ENCODE measurements at places on chromosomes 11 and 22. TPM values are rescaled to one million over a fixed set of nuclear protein-coding genes. Genes with fewer than 3 reads are reported as not detected.
A peak's percentile ranks its signal among the peaks of the same experiment; 100 is the strongest.

DGCR2 gene
- total RNA-seq, result 31.4 TPM

GRCh38 chr22:49048591-49048990 lies 779.1 kb downstream of the BRD1 start:
- no peak for DNase-seq
- no peak overlapping the region for H3K4me3 ChIP-seq
- no peaks in the 10 kb centered on the region for H3K36me3 ChIP-seq
- H3K27ac ChIP-seq, result no peak overlapping the region
- H3K4me1 ChIP-seq, result no peaks in the 10 kb centered on the region

- no peaks in the 10 kb centered on the region for H3K4me1 ChIP-seq
- H3K36me3 ChIP-seq, result no peaks in the 10 kb centered on the region
- DNase-seq, result peak; percentile 94
- no peaks in the 10 kb centered on the region for H3K27me3 ChIP-seq
Observed at GRCh38 chr11:61747192-61747966, 5.1 kb upstream of the MYRF start.

APOA4 gene
- not detected for total RNA-seq

DNA sequence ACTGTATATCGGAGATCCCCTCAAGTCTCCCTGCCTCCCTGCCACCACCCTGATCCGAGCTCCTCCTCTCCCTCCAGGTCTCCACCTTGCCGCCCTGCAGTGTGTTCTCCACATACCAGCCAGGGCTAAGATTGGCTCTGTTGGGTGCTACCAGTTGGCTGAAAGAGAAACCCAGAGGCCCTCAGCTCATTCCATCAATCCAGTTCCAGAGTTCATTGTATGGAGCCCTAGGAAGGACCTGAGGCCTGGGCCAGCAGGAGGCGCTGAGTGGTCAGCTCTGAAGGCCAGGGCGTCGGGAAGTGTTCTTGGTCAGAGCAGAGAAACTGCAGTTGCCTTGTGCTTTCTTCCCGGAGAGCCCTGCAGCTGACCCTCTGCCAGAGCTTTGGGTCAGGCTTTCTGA lies 2.2 kb upstream of the TOP3B start:
- no peak overlapping the region for H3K27ac ChIP-seq
- H3K27me3 ChIP-seq, result no peaks in the 10 kb centered on the region
- H3K4me1 ChIP-seq, result peaks cover 4% of the 10 kb centered on the region
- H3K4me3 ChIP-seq, result no peak overlapping the region

GRCh38 chr11:15725246-15725645 lies 610.5 kb downstream of the INSC start:
- DNase-seq, result no peak
- H3K4me3 ChIP-seq, result no peak overlapping the region
- no peaks in the 10 kb centered on the region for H3K27me3 ChIP-seq
- H3K4me1 ChIP-seq, result no peaks in the 10 kb centered on the region
- H3K27ac ChIP-seq, result no peak overlapping the region
- H3K36me3 ChIP-seq, result no peaks in the 10 kb centered on the region

- H3K4me3 ChIP-seq, result peak overlapping the region; percentile 20
- H3K27me3 ChIP-seq, result no peaks in the 10 kb centered on the region
- H3K4me1 ChIP-seq, result peaks cover 4% of the 10 kb centered on the region
- DNase-seq, result peak; percentile 46
Observed at GRCh38 chr11:126354631-126355323, 709 bp upstream of the ST3GAL4 start.

- DNase-seq, result no peak
- H3K36me3 ChIP-seq, result no peaks in the 10 kb centered on the region
- H3K4me3 ChIP-seq, result no peak overlapping the region
- no peaks in the 10 kb centered on the region for H3K27me3 ChIP-seq
Observed at GRCh38 chr11:130165601-130166456, 6.2 kb downstream of the ST14 start.

DNA sequence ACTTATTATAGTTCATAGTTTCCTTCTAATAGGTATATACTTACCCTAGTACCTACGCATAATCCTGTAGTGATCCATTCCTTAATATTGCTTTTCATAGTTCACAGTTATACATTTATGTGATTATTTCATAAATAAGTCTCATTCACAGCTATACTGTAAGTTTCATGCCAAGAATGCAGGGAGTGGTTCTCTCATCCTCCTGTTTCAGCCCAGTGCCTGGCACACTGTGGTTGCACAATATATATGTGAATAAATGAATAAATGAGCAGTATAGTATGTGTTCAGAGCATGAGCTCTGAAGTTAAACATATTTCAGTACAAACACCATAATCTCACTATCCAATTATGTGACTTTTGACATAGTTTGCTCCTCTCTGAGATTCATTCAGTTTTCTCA lies 115.8 kb downstream of the MAML2 start:
- no peak overlapping the region for H3K4me3 ChIP-seq
- H3K27ac ChIP-seq, result no peak overlapping the region
- H3K36me3 ChIP-seq, result no peaks in the 10 kb centered on the region
- H3K4me1 ChIP-seq, result no peaks in the 10 kb centered on the region
- no peak for DNase-seq
- H3K27me3 ChIP-seq, result no peaks in the 10 kb centered on the region

- no peak for DNase-seq
- no peak overlapping the region for H3K4me3 ChIP-seq
- no peaks in the 10 kb centered on the region for H3K27me3 ChIP-seq
- H3K4me1 ChIP-seq, result no peaks in the 10 kb centered on the region
- H3K27ac ChIP-seq, result no peak overlapping the region
Observed at GRCh38 chr11:102197670-102198139, 87.5 kb downstream of the YAP1 start.

RHBDD3 gene
- 10.8 TPM for total RNA-seq

GRCh38 chr11:15829312-15829711 lies 527.0 kb downstream of the SOX6 start:
- DNase-seq, result no peak
- H3K27me3 ChIP-seq, result no peaks in the 10 kb centered on the region
- H3K4me3 ChIP-seq, result no peak overlapping the region
- H3K4me1 ChIP-seq, result no peaks in the 10 kb centered on the region

DNA sequence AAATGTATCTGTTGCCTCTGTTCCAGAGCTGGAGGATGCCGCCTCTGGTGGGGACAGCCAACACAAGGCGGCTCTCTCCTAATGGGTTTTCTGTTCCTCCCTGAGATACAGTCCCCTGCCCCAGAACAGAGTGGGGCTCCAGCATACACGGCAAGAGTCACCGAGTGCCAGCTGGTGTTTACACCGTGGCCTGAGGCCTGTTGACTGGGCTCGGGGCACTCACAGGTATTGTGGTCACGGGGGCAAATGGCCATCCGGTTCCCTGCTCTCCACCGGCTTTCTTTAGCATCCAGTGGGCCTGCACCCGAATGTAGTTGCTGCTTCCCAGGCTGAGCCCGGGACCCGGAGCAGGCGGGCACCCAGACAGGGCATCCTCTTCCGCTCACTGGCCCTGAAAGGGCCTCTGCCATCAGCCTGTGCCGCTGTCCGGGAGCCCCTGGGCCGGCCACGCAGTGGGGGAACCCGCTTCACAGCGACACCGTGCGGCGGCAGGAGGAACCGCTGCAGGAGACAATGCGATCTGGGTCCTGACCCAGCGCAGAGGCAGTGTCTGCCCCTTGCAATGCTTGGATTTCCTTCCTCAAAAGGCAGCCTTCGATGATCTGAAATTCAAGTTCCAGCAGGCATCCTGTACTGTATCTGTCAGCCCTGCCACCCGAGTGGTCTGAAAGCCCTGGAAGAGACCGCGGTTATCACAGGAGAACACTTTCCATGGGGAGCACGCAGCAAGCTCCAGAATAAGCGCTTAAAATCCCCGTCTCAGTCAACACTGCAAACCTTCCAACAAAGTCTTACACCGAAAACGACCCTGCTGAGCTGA lies 859 bp upstream of the KRTAP5-5 start:
- no peak for DNase-seq
- no peak overlapping the region for H3K4me3 ChIP-seq
- H3K4me1 ChIP-seq, result peaks cover 4% of the 10 kb centered on the region
- no peak overlapping the region for H3K27ac ChIP-seq
- H3K27me3 ChIP-seq, result no peaks in the 10 kb centered on the region
- H3K36me3 ChIP-seq, result no peaks in the 10 kb centered on the region

- H3K27ac ChIP-seq, result no peak overlapping the region
- no peak for DNase-seq
- H3K4me1 ChIP-seq, result no peaks in the 10 kb centered on the region
- H3K4me3 ChIP-seq, result no peak overlapping the region
- no peaks in the 10 kb centered on the region for H3K36me3 ChIP-seq
Observed at GRCh38 chr11:126533560-126533959, 178.1 kb downstream of the ST3GAL4 start.

GRCh38 chr22:31613286-31613903 lies 48.6 kb downstream of the PISD start:
- no peak overlapping the region for H3K27ac ChIP-seq
- no peak for DNase-seq
- no peak overlapping the region for H3K4me3 ChIP-seq
- H3K4me1 ChIP-seq, result no peaks in the 10 kb centered on the region
- H3K36me3 ChIP-seq, result no peaks in the 10 kb centered on the region
- no peaks in the 10 kb centered on the region for H3K27me3 ChIP-seq

EHD1 gene
- total RNA-seq, result 17.0 TPM

DNA sequence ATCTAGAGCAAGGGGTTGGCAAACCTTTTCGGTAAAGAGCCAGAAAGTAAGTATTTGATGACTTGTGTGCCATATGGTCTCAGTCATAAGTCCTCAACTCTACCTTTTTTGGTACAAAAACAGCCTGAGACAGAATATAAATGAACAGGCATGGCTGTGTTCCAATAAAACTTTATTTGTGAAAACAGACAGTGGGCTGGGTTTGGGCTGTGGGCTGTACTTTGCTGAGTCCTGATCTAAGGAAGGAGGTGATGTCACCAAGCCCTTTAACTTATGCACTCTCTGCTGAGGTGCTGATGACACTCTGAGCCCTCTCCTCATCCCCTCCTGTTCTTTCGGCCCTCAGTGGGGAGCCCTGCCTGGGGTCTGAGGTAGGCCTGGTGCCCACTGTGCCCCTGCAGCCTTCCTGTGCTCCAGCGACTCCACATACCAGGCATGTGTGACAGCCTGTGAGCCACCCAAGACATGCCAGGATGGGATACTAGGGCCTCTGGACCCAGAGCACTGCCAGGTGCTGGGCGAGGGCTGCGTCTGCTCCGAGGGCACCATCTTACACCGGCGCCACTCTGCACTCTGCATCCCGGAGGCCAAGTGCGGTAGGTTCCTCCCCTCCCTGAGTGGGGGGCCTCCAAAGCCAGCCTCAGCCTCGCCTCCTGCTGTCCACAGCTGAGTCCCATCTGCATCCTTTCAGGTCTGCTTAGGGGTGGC lies 85.9 kb upstream of the MYOD1 start:
- H3K27me3 ChIP-seq, result no peaks in the 10 kb centered on the region
- H3K36me3 ChIP-seq, result no peaks in the 10 kb centered on the region
- H3K4me3 ChIP-seq, result no peak overlapping the region

TUBGCP6 gene
- total RNA-seq, result 21.6 TPM

- DNase-seq, result no peak
- H3K27ac ChIP-seq, result no peak overlapping the region
- H3K36me3 ChIP-seq, result no peaks in the 10 kb centered on the region
- peaks cover 12% of the 10 kb centered on the region for H3K4me1 ChIP-seq
Observed at GRCh38 chr22:46158283-46158682, 8.0 kb downstream of the PPARA start.
